ENCODE measurements at places on chromosomes 5 and 9. TPM values are rescaled to one million over a fixed set of nuclear protein-coding genes. Genes with fewer than 3 reads are reported as not detected.

SEMA5A gene
- 3.4 TPM for total RNA-seq

DNA sequence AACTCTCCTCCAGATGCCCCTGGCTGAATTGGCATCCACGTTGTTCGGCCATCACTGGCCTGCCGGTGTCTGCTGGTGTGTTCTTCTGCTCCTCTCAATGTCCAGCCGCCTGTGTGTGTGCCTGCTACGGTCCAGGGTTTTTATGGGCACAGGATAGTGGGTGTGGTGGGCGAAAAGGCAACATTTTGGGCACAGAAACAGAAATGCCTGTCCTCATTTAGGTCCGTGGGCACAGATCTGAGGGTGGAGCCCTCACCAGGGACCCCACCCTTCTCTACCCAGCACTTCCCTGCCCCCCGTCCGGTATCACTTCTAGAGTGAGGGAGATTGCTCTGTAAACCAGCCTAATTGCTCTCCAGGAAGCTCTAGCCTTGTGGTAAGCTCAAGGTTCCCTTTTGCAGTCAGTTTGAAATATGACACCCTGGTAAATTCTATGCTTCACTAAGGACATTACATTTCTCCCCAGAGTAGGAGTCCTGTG is 410.1 kb downstream of the MAT2B start:
- DNase-seq: no peak

GRCh38 chr5:122757285-122757684 is 17.6 kb upstream of the SNX2 start:
- DNase-seq: no peak

DNA sequence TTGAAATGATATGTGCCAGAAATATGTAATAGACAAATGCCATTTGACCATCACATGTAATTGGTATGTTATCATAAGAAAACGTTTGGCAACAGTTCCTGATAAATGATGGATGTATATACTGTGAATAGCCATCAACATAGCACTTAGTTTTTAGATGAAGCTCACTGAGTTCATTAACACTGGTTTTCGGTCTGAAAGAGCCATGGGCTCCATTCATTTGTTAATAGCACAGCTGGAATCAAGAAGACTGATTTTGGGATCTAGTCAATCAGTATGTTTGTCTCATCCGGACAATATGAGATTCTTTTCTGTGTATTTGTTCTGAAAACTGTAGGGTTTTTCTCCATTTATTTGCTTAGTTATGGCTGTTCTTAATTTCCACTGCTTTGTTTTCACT is 413.5 kb upstream of the CLINT1 start:
- DNase-seq: no peak

DNA sequence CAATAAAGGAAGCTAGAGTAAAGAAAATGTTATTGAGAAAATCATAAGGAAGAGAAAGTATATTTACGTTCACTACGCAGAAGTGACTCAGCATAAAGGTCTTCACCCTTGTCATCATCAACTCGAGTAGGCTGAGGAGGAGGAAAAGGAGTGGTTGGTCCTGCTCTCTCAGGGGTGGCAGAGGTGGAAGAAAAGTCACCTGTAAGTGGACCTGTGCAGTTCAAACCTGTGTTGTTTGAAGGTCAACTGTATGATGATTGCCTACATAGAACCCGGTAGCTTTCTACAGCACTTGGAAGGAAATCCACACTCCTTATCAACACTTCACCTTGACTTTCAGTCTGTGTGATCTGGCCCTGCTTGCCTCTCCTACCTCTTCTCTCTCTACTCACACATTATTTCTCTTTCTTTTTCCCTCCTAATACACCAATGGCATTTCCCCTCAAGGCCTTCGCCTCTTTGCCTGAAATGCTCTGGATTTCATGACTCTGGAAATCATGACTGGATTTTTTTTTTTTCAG is 109.3 kb upstream of the CPEB4 start:
- peak; percentile 45 for DNase-seq

DNA sequence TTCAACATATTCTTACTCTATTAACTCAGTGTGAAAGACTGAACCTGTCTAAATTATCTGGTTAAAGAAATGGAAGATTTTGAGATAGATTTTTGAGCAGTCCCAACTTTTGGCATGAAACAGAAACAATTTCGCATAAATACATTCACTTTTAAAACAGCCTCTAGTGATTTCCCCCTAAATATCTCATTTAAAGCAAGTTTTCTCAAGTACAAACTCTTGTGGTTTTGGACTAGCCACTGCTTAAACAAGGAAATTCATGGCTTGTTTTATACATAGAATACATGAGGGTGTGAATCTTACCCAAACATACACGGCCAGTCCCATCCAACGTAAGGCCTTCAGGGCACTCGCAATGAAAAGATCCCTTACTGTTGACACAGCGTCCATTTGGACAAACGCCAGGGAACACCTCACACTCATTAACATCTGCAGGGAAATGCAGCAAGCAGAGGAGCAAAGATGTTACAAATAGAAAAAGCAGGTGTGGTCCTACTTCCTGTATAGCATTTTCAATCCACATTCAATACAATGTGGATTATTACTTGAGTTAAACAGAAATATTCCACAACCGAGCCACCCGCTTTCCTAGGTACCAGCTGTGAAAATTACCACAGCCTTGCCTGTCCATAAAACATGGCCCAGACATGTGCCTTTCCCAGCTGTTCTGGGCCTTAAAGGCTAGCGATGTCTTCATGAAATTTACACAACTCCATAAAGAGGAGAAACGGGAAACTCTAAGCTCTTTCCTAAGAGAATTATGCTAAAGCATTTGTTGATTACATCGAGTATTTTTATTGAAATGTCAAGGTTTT is 188.8 kb downstream of the FBN2 start:
- peak; percentile 18 for DNase-seq

DNA sequence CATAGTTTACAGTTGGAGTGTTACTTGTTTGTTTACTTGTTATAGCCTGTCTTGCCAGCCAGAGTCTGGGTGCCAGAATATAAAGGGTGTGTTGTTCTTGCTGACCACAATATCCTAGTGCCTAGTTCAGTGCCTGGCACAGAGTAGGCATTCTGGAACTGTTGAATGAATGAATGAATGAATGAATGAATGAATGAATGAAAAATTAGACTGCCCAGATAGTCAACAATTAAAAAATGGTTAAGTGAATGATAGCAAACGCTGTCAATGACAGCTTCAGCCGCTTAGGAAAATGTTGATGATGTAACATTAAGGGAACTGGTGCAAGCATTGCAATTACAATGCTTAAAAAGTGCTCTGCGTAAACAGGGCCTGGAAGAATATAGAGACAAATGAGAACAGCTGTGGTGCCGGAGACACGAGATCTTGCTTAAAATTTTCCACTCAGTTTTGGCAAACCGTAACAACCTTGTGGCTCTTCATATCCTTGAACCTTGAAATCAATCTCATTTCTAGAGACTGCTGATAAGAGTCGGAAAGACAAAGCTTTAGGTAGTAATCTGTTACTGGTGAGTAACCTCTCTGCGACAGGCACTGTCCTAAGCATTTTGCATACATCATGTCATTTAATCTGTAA is 4.7 kb upstream of the TTLL11 start:
- DNase-seq: no peak

DNA sequence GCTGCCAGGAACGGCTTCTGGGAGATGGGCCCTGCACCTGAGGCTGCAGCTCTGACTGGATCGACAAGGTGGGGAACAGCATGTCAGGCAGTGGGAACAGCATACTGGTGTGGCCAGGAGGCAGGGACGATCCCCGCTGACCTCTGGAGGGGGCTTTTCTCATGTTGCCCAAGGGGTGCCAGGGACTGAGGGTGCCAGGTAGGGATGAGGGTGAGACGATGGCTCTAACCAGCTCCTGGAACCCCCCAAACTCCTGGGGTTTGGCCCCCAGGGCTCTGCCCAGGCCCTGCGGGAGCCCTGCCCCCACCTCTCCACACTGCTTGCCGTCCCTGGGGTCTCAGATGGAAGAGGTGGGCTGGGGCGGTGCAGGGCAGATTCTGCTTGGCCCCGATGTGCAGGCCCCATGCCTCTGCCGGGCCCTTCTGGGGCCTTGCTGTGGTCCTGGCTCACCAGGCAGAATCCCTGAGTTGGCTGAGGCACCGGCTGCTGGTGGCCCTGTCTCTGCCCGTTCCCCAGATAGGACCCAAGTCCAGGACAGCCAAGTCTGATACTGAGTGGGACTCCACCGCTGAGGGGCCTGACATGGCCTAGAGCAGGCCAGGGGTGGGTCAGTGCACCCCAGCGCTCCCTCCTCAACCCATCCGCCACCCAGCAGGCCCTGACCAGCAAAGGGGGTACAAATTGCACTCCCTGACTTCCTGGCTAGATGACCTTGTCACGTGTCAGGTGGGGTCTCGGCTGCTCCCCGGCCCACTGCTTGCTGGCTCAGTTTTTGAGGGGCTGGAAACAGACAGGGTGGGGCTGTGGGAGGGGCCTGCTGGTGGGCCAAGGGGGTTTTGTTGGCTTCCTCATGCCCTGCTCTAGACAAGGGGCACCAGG is 28.4 kb upstream of the RNF130 start:
- DNase-seq: no peak

MARCHF3 gene
- 2.1 TPM for total RNA-seq

- no peak for DNase-seq
Measured at GRCh38 chr5:74040811-74041491, 415.0 kb downstream of the ARHGEF28 start.

C5orf58 gene
- total RNA-seq: not detected

GRCh38 chr9:18343784-18344183 is 130.2 kb upstream of the ADAMTSL1 start:
- DNase-seq: no peak

DNA sequence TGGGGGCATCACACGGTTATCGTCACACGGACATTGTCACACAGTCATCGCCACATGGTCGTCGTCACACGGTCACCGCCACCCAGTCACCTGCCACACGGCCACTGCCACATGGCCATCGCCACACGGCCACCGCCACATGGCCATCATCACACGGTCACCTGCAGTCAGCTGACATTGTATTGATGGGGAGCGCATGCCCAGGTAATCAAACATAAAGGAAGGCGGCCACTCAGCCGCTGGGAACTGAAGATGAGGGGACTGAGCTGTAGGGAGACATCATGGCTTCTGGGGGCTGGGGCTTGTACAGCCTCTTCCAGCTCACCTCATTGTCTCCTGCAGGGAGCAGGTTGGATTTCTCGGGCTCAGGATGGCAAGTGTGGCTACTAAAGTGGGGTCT is 49.2 kb downstream of the MRPL36 start:
- no peak for DNase-seq

DNA sequence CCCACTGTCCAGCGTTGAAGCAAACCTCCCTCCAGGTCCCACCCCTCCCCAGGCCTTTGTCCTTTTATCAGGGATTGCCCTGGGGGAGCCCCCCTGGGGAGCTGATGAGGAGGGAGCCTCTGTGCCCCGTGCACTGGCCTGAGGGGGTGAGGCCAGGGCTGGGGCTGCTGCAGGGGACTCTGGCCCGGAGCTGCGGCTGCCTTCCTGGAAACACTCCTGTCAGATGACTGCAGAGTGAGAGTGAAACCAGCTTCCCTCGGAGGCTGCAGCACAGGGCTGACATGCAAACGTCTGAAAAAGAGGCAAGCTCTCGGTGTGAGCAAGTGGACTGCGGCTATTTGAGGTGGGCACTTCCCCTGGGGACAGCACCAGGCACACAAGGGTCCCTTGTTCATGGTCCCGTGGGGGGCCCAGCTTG is 4.6 kb upstream of the TRAF2 start:
- DNase-seq: no peak

Measured in body of pancreas (tissue), 4 donors.